ENCODE measurements at places on chromosomes 3 and 15. TPM values are rescaled to one million over a fixed set of nuclear protein-coding genes. Genes with fewer than 3 reads are reported as not detected.

- no peaks in the 10 kb centered on the region for H3K27me3 ChIP-seq
- peaks cover 14% of the 10 kb centered on the region for H3K36me3 ChIP-seq
- no peak overlapping the region for H3K27ac ChIP-seq
- H3K4me1 ChIP-seq, result no peaks in the 10 kb centered on the region
- DNase-seq, result no peak
Measured at GRCh38 chr15:42716626-42717025, 20.3 kb downstream of the CDAN1 start.

GRCh38 chr3:115595611-115596275, 27.6 kb upstream of the GAP43 start:
- H3K4me1 ChIP-seq, result no peaks in the 10 kb centered on the region
- no peak overlapping the region for H3K4me3 ChIP-seq
- no peak overlapping the region for H3K27ac ChIP-seq

DNA sequence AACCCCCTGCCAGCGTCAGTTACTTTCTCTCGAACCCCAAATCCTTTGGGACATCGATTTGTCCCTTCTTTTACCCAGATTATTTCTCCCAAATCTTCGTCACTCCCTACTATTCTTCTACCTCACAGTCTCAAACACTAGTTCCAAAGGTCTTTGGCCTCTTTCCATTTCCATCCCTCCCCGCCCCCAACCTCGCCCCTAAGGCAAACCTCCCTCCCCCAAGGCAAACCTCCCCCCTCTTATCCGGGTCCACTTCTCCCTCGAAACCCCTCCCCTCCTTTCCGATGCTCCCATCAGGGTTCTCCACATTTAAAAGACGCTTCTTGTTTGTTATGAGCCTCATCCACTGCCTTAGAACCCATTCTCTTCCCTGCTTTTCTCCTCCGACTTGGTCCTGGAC, 583 bp downstream of the EAF1 start:
- no peaks in the 10 kb centered on the region for H3K36me3 ChIP-seq
- peak overlapping the region; percentile 90 for H3K4me3 ChIP-seq
- no peaks in the 10 kb centered on the region for H3K27me3 ChIP-seq
- H3K27ac ChIP-seq, result peak overlapping the region; percentile 47
- peaks cover 17% of the 10 kb centered on the region for H3K4me1 ChIP-seq

DNA sequence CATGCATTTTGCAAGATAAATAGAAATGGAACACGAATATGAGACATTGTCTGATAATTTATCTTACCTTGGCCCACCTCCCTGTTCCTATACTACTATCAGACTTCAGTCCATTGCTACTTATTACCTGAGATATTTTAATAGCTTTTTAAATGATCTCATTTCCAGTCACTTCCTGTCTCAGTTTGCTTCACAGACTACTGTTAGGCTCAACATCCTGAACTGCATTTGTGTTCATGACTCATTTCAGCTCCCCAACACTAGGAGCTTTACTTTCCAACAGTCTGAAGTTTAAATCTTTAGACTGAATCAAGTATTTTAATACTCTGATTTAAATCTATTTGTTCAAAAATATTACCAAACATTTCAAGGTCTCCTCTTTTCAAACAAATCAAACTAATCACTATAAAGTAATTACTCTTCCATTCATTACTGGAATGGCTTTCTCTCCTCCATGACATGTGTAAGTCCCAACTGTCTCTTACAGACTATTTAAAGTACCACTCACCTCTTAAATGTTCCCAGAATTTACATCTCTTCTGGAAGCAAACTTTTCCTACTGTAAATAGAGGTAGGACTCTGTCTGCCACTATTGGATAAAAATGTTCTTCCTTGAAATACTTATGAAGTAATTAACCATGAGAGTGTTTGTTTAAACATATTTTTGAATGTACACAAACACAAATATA, 1277.6 kb downstream of the ZPLD1 start:
- no peak overlapping the region for H3K4me3 ChIP-seq
- H3K27me3 ChIP-seq, result no peaks in the 10 kb centered on the region
- peak; percentile 69 for DNase-seq

GRCh38 chr3:185399737-185400667, 37.1 kb downstream of the MAP3K13 start:
- H3K36me3 ChIP-seq, result no peaks in the 10 kb centered on the region
- H3K4me3 ChIP-seq, result no peak overlapping the region
- H3K4me1 ChIP-seq, result no peaks in the 10 kb centered on the region
- no peaks in the 10 kb centered on the region for H3K27me3 ChIP-seq
- DNase-seq, result no peak

GRCh38 chr3:11548721-11549131, 95.0 kb downstream of the VGLL4 start:
- peak overlapping the region; percentile 39 for H3K27ac ChIP-seq
- H3K36me3 ChIP-seq, result peaks cover 4% of the 10 kb centered on the region
- peaks cover 16% of the 10 kb centered on the region for H3K4me1 ChIP-seq

- no peak for DNase-seq
- H3K4me3 ChIP-seq, result no peak overlapping the region
Measured at GRCh38 chr3:160950542-160950941, 154.6 kb downstream of the B3GALNT1 start.

Gene CACNA2D2
- total RNA-seq, result not detected

- H3K27ac ChIP-seq, result no peak overlapping the region
- no peaks in the 10 kb centered on the region for H3K4me1 ChIP-seq
- H3K27me3 ChIP-seq, result no peaks in the 10 kb centered on the region
- no peaks in the 10 kb centered on the region for H3K36me3 ChIP-seq
- H3K4me3 ChIP-seq, result no peak overlapping the region
Measured at GRCh38 chr3:106675451-106675850, 701.8 kb upstream of the CCDC54 start.

DNA sequence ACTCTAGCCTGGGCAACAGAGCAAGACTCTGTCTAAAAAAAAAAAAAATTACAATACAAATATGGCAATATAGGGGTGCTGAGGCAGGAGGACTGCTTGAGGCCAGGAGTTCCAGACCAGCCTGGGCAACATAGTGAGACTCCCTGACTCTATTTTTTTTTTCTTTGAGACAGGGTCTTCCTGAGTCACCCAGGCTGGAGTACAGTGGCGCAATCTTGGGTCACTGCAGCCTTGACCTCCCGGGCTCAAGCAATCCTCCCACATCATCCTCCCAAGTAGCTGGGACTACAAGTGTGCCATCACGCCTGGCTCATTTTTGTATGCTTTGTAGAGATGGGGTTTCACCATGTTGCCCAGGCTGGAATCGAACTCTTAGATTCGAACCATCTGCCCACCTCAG, 17.3 kb upstream of the RAB11A start:
- H3K27ac ChIP-seq, result no peak overlapping the region
- no peaks in the 10 kb centered on the region for H3K27me3 ChIP-seq
- no peak for DNase-seq
- no peak overlapping the region for H3K4me3 ChIP-seq
- H3K36me3 ChIP-seq, result no peaks in the 10 kb centered on the region

DNA sequence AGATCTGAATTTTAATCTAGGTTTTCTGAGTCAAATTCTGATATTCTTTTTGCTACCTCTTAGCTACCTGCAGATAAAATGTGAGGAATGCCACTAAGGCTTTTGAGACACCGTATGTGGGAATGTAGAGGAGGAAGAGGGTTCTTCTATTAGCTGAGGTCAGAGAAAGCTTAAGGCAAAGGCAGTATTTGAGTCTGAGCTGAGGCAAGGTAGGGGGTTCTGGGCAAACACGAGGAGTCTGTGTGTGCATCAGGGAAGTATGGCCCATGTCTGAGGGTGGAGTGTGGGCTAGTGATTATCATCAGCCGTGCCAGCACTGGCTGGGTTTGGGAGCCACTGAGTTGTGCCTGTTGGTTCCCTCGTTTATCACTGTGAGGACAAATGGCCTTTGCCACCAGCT, 181.1 kb downstream of the SOX2 start:
- H3K4me1 ChIP-seq, result no peaks in the 10 kb centered on the region
- no peaks in the 10 kb centered on the region for H3K36me3 ChIP-seq
- H3K27me3 ChIP-seq, result no peaks in the 10 kb centered on the region
- DNase-seq, result no peak
- no peak overlapping the region for H3K4me3 ChIP-seq
- H3K27ac ChIP-seq, result no peak overlapping the region

GRCh38 chr3:43997316-43997715, 244.4 kb upstream of the TOPAZ1 start:
- H3K36me3 ChIP-seq, result no peaks in the 10 kb centered on the region
- DNase-seq, result no peak
- peaks cover 29% of the 10 kb centered on the region for H3K4me1 ChIP-seq
- H3K27ac ChIP-seq, result no peak overlapping the region
- H3K27me3 ChIP-seq, result peaks cover 69% of the 10 kb centered on the region

DNA sequence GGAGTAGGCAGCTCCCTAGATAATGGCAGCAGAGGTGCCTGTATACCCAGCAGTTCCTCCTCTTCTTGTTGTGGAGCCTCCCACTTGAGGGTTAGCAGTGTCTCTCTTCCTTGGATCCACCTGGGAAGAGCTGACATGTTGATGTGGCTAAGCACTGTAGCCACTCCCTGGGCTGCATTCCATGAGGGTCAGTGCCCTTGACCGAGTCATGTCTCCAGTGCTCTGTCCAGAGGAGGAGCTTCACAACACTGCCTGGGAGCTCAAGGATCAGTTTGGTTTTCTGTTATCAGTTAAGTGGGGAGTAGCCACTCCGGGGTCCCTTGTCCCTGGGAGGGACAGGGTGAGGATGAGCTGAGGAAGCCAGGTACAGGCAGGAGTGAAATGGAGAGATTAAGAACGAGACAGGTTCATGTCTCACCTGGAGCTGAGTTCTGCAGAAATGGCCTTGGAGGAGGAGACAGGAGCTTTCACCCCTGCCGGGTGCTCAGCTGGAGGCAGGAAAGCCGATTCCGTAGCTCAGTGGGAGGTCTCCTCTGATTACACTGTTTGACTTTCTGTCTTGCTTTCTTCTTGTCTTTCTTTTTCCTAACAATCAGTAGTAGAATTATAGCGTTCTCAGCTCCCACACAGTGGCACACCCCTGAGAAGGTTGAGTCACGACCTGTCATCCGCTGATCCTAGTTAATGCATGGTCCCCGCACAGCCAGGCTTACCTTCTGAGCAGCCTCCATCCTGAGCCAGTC, 57.9 kb upstream of the SEC22A start:
- DNase-seq, result no peak
- peaks cover 13% of the 10 kb centered on the region for H3K36me3 ChIP-seq
- H3K27me3 ChIP-seq, result no peaks in the 10 kb centered on the region
- no peak overlapping the region for H3K27ac ChIP-seq

DNA sequence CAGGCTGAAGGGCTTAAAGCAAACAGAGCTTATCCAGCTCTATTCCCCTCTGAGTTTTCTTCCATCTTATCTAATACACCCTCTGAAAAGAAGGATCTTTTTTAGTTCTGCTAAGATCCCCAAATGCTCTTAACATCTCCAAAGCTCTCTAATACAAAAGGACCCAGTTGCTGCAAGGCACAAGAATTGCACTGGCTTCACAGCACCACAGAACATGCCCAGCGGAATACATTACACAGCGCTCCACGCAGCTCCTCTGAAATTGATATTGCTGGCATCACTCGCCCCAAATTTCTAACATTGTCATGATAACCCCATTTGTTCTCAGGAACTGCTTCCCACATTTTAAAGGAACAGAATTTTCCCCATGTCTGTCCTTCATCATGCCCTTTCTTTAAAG, 210.1 kb downstream of the RORA start:
- H3K36me3 ChIP-seq, result no peaks in the 10 kb centered on the region
- no peak for DNase-seq
- H3K4me3 ChIP-seq, result no peak overlapping the region

- H3K27ac ChIP-seq, result no peak overlapping the region
- no peak overlapping the region for H3K4me3 ChIP-seq
- no peaks in the 10 kb centered on the region for H3K36me3 ChIP-seq
- H3K27me3 ChIP-seq, result no peaks in the 10 kb centered on the region
- no peak for DNase-seq
- H3K4me1 ChIP-seq, result peaks cover 4% of the 10 kb centered on the region
Measured at GRCh38 chr3:183309276-183309675, 56.2 kb downstream of the B3GNT5 start.

Gene WHAMM
- 9.4 TPM for total RNA-seq

Gene CHRNA5
- total RNA-seq, result 12.7 TPM

- DNase-seq, result no peak
- H3K36me3 ChIP-seq, result no peaks in the 10 kb centered on the region
- H3K27ac ChIP-seq, result no peak overlapping the region
- H3K4me3 ChIP-seq, result no peak overlapping the region
- no peaks in the 10 kb centered on the region for H3K4me1 ChIP-seq
Measured at GRCh38 chr3:103082501-103082900, 647.7 kb downstream of the ZPLD1 start.

GRCh38 chr15:25691544-25692430, 171.3 kb downstream of the ATP10A start:
- H3K4me3 ChIP-seq, result no peak overlapping the region
- DNase-seq, result no peak
- no peaks in the 10 kb centered on the region for H3K27me3 ChIP-seq
- H3K36me3 ChIP-seq, result no peaks in the 10 kb centered on the region
- no peak overlapping the region for H3K27ac ChIP-seq

Gene NR1I2
- total RNA-seq, result not detected

DNA sequence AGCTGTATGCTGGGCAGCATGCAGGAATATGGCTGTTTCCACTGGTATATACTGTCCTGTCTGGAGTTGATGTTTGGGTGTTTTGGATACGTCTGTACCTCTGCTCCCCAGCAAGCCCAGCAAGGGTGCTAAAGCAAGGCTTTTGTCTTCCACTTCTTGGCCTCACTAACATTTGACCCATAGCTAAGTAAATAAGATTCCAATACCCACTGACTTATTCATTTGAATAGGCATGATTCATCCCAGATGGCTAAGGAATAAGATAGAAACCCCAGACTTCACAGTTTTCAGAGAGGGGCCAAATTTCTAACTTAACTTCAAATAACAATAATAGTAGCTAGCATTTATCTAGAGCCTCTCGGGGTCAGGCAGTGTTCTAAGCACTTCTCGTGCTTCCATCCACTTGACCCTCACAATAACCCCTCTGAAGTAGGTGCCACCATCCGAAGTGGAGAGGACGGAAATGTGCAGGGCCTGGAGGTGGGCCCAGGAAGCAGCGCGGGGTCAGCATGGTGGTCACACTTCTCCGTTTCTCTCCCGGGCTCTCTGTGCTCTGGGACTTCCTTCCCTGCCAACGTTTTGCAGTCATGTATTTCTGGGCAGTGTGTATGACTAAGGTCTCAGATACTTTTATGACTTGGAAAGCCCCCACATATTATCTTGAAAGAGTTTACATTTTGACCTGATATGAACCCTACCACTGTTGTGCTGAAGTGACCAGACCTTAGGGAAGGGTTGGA, 39.3 kb downstream of the LRRK1 start:
- H3K27ac ChIP-seq, result peak overlapping the region; percentile 88
- H3K36me3 ChIP-seq, result no peaks in the 10 kb centered on the region
- H3K4me1 ChIP-seq, result peaks cover 16% of the 10 kb centered on the region
- H3K27me3 ChIP-seq, result no peaks in the 10 kb centered on the region

Gene C15orf62
- 0.38 TPM for total RNA-seq

GRCh38 chr3:126345231-126345630, 12.0 kb downstream of the KLF15 start:
- no peaks in the 10 kb centered on the region for H3K36me3 ChIP-seq
- H3K4me3 ChIP-seq, result no peak overlapping the region
- no peaks in the 10 kb centered on the region for H3K27me3 ChIP-seq
- no peaks in the 10 kb centered on the region for H3K4me1 ChIP-seq

GRCh38 chr15:92164327-92165000, 229.2 kb upstream of the ST8SIA2 start:
- no peaks in the 10 kb centered on the region for H3K36me3 ChIP-seq
- H3K27me3 ChIP-seq, result no peaks in the 10 kb centered on the region
- H3K4me3 ChIP-seq, result no peak overlapping the region
- no peak for DNase-seq
- no peaks in the 10 kb centered on the region for H3K4me1 ChIP-seq
- H3K27ac ChIP-seq, result no peak overlapping the region

Gene MKRN3
- total RNA-seq, result 0.18 TPM

Gene FAM3D
- not detected for total RNA-seq

Gene HHATL
- total RNA-seq, result not detected

Gene LMAN1L
- not detected for total RNA-seq

Measured in endothelial cell of umbilical vein (primary cell).